ENCODE measurements at places on chromosomes 5 and 9.
A peak's percentile ranks its signal among the peaks of the same experiment; 100 is the strongest.

- DNase-seq = peak; percentile 27
Measured at GRCh38 chr5:164475339-164475977, 970.0 kb downstream of the MAT2B start.

- DNase-seq = no peak
Measured at GRCh38 chr5:168372356-168372946, 81.0 kb downstream of the WWC1 start.

DNA sequence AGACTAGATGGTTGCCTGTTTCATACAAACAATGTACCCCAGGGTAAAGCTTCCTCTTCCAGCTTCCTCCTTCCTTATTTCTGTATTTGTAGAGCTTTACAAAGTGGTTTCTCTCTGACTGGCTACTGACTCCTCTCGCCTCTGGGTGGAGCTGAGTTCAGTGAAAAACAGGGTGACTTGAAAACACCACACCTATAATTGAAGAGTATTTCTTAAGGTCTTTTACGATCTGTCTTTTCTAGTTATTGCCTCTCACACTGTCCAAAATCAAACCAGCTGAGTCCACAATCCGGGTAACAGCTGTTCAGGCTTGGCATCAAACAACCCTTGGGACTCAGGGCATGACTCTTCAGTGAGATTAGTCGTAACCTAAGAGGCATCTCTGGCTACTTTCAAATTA is 200.4 kb downstream of the ARRDC3 start:
- DNase-seq = no peak

DNA sequence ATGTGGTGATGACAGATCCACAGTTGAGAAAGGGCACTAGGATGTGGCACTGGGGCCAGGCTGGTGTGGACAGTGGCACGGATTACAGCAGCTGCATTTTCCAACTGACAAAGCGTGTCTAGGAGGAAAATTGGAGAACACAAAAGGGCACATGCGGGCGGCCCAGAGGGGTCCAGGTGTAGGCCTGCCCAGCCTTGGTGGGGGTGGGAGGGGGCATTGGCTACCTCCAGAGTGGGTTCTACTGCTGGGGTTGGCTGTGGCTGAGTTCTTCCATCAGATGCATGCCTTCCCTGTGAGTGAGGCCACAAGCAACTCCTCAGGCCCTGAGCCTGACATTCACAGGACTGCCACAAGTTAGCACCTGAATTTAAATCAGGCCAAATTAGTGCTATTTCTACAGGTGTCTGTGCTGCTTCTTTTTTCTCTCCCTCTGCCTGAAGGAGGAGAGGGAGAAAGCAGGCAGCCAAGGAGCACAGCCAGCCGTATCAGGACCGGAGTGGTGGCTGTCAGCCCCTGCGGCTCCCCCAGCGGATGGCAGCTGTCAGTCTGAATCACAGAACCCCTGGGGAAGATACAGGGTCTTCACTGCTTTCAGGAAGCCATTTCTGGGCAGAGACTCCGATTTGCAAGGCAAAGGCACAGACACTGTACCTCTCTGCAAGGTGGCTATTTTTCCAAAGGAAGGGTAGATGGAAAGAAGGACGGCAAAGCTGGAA is 464.2 kb downstream of the SPOCK1 start:
- no peak for DNase-seq

DNA sequence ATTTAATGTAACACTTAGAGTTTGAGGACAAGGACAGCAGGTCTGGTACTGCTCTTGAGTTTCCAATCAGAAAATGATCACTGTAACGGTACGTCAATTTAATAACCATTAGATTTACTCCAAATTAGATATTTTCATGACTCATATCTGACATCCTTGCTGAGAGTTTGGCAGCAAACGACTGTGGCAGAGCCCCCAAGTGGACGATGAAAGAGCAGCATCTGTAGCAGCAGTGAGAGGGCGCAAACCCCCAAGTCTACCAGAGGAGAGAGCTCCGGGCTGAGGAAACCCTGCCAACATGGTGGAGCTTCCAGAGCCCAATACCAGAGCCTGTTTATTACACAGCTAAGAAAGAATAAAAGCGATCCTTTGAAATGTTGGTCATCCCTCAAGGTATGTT is 73.2 kb upstream of the EPB41L4A start:
- peak; percentile 60 for DNase-seq

GRCh38 chr5:103013933-103014552 is 105.9 kb downstream of the GIN1 start:
- no peak for DNase-seq

GRCh38 chr9:108180541-108180940 is 675.2 kb downstream of the ACTL7B start:
- peak; percentile 5 for DNase-seq

DNA sequence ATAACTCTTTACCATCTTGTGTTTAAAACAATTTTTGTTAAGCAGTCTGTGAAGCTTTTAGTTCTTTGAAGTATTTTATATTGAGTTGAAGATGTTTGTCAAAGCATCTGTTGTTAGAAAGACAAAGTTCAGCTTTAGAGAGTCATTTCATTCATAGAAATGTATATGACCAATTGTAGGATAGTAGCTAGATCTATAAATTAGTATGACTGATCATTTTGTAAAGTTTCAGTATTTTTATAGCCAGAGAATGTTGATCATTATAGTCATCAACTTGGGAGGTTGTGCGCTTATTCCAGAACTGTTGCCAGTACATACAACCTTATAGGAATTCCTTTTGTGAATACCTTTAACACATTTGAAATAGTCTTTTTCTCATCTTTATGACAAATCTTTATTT is 5.2 kb downstream of the NIPBL start:
- no peak for DNase-seq

DNA sequence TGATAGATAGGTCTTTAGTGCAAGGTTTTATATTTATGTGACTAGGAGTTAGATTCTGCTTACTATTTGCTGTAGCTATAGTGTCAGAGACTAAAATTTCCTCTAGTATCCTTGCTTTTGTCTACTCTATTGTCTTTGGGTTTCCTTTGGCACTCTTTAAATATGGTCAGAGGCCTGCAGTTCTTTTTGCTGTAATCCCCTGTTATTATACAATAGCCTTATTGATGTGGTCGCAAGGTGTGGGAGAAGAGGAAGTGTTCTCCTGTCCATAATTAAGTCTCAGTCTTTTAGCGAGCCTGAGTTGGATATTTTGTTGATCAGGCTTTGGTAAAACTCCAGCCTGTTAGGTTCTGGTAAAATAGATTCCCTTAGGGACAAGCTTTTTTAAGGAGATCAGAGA is 34.9 kb downstream of the LURAP1L start:
- no peak for DNase-seq

GRCh38 chr5:140345919-140346347 is 470 bp downstream of the HBEGF start:
- peak; percentile 67 for DNase-seq

DNA sequence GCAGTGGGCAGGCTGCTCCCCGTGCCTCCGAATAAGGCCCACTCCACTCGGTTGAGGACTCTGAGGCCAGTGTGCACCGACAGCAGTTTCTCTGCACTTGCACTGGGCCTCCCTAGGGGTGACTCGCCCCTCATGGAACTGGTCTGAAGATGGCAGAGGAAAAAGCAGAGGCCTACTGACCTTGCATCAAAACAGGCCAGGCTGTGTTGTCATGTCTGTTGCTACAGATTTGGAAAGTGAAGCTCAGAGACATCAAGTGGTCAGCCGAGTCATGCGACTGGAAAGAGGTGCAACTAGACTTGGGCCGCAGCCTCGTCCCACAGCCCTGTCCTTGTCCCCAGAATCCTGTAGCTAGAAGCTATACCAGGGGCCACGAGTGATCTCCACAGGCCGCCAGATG is 78.3 kb downstream of the DCP2 start:
- DNase-seq = no peak
